NCI-H2107 (cell line): ENCODE measurements at places on chromosomes 4 and X.
A peak's percentile ranks its signal among the peaks of the same experiment; 100 is the strongest.

DNA sequence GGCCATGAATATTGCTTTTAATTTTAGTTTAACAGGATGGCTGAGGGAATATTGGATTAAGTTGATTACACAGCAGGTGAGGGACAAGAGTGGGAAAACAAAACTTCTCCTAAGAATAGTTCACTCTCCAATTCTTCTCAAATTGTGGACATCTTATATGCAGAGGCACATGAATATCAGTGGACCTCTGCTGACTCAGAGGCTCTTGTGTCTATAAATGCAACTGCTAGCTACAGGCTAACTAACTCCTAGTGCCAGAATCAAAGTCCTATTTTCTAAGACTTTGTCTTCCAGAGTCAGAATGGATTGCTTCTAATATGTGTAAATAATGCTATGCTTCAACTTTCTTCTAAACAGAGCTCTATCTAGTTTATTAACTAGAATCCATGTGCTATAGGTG is 175.8 kb downstream of the IL15 start:
- no peak for DNase-seq

DNA sequence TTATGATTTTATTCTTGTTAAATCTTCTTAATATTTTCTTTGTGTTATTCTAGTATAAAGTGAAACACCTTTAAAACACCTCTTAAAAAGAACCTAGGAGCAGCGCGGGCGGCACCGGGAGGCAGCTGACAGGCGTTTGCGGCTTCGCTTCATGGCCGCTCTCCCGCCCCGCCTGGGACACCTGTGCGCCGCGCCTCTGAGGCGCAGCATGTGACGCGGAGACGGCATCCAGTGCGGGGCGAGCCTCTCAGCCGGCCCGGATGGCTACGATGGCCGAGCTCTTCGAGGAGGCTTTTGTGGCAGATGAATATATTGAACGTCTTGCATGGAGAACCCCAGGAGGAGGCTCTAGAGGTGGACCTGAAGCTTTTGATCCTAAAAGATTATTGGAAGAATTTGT is 1592.7 kb downstream of the TECRL start:
- DNase-seq, result no peak

DNA sequence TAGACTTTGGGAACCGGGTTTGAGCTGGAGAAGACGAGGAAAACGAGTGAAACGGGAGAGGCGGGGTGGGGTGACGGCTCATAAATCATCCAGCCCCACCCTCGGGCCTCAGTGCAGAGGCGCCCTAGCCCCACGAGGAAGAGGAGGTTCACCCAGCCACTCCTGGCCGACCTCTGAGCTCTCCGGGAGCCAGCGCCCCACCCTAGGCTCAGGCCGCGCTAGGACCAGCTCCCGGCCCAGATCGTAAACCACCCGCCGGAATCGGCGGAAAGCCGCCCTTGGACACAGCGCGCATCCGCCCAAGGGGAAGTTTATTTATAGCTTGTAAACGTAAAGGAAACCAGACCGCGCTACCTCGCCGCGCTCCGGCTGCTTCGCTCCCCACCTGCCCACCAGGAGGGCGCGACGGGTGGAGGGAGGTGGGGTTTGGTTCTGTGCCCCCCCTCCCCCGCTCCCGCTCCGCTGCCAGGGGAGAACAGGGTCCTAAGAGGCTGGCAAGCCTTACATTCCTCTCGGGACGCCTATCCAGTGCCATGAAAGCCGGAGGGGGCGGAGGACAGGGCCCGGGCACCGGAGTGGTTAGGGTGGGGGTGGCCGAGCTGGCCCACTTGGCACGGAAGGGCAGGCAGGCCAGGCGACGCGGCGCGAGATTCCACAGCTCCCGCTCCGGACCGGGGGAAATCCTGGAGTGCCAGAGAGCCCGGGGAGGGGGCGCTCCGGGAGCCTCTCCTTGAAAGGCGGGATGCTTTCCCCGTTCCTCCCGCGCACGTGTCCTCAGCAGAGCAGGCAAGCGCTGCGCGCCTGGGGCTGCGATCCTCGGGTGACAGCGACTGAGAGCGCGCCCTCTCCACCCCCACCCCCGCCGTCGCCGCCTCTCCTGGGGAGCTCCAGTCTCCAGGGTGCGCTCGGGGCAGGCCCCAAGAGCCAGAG is 84.2 kb downstream of the BCOR start:
- DNase-seq, result peak; percentile 46

GRCh38 chr4:2570036-2570435 is 33.6 kb downstream of the FAM193A start:
- DNase-seq, result no peak

- no peak for DNase-seq
These were observed 41.1 kb upstream of the PDLIM3 start for GRCh38 chr4:185576314-185576961.

DNA sequence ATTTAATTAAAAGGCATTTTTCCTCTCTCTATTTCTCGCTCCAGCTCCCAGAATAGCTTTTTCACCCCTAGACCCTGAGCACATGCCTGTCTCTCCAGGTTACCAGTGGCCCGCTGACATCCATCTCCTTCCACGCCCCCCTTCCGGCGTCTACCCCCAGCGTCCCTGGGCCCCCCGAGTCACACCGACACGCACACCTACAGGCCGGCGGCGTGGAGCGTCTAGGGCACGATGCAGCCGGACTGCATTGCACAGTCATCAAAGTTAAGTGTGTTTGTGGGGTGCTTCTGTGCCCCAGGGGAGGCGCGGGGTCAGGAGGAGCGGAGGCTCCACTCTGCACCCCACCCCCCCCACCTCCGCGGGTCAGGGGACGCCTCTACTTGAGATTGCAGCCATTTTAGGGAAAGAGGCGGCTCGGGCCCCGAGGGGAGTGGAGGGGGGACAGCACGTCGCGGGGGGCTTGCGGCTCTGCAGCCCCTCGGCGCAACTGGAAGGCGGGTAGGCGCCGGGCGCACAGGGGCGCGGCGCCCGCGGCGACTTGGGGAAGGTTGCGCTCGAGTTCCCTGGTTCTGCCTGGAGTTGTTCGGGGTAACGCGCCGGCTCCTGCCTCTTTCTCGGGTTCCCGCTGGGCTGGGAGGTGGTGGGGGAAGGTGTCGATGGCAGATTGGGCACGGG is 112.7 kb downstream of the DHX15 start:
- DNase-seq, result no peak
